ENCODE measurements at places on chromosomes 4 and X. TPM values are rescaled to one million over a fixed set of nuclear protein-coding genes. Genes with fewer than 3 reads are reported as not detected.

Gene SLIT2
- 6.7 TPM for total RNA-seq

Gene POU3F4
- not detected for total RNA-seq

Gene TAF7L
- total RNA-seq = not detected

- DNase-seq = no peak
Measured at GRCh38 chr4:15077969-15078368, 75.7 kb downstream of the CPEB2 start.

DNA sequence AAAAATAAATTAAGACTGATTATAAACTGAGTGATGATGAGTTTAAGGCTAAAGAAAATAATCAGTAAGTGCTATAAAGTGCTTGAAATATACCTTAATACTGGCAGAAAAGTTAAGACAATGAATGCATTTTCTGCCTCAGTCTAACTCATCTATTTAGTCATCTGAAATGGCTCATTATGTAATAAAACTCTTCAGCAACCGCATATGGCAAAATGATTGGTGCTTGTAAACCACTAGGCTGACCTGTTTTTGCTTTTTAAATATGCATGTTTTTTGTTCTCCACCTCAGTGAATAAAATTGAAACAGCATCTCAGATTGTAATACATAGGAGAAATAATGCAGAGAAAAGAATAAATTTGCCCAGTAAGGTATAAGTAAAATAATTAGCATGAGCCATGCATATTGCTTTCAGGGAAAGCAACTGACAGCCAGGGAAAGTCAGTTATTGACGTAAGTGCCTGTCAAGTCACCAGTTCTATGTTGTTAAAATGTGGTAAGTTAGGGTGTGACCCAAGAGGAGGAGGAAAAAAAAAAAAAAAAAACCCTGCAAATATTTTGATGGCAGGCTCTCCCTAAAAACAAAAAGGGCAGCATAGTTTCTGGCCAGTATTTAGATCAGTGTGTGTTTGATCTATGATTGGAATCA, 167.5 kb downstream of the PALLD start:
- no peak for DNase-seq

- no peak for DNase-seq
Measured at GRCh38 chrX:68634649-68635227, 12.7 kb upstream of the STARD8 start.

GRCh38 chrX:72584163-72584562, 11.5 kb upstream of the HDAC8 start:
- DNase-seq = no peak

- peak; percentile 75 for DNase-seq
Measured at GRCh38 chrX:15301924-15302323, 13.5 kb downstream of the ASB11 start.

- no peak for DNase-seq
Measured at GRCh38 chr4:152605641-152606335, 69.9 kb upstream of the FBXW7 start.

DNA sequence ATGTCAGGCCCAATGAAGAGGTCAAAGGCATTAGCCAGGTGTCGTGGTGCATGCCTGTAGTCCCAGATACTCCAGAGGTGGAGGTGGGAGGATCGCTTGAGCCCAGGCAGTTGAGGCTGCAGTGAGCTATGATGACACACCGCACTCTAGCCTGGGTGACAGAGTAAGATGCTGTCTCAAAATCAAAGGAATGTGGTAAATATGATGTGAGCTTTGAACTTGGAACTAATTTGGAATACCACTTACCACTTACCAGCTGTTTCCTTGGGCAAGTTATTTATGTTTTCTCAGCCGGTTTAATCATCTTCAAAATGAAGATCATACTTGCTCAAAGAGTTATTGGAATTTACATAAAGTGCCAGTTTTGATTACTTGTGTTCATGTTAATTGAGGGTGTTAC, 23.8 kb upstream of the SEPSECS start:
- no peak for DNase-seq

- no peak for DNase-seq
Measured at GRCh38 chr4:64539234-64539849, 130.1 kb upstream of the TECRL start.

DNA sequence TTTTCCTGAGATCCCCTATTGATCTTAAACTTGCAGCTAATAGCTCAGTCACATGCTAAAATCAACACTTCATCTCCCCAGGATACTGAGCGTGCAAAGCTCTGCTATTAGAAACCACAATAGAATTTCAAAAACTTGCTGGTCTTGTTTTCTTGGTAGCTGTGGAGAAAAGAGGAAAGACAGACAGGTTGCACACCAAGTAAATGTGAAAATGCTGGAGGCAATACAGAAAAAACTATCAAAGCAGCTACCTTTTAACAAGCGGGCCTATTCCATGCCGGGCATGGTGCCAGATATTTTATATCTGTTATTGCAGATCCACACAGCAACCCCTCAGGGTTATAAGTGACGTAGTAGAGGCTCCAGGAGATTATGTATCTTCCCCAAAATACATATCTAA, 171.9 kb downstream of the DCTD start:
- DNase-seq = no peak

DNA sequence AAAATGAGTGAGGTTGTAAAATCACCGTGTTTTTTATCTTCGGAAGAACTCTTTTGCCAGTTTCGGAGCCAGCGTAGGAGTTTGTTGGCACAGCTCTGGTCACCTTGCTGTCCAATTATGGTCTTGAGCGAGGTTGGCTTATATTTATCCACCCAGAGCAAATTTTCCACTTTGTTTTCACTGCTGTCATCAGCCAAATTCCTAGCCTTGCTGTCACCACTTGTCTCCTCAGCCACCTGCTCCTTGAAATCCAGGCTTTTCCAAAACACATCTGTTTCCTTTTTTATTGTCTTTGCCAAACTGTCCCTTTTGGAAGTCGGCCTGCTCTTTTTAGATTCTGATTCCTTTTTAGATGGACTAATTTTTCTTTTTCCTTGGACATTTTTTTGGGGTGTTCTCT, 57.6 kb downstream of the RFC1 start:
- no peak for DNase-seq

DNA sequence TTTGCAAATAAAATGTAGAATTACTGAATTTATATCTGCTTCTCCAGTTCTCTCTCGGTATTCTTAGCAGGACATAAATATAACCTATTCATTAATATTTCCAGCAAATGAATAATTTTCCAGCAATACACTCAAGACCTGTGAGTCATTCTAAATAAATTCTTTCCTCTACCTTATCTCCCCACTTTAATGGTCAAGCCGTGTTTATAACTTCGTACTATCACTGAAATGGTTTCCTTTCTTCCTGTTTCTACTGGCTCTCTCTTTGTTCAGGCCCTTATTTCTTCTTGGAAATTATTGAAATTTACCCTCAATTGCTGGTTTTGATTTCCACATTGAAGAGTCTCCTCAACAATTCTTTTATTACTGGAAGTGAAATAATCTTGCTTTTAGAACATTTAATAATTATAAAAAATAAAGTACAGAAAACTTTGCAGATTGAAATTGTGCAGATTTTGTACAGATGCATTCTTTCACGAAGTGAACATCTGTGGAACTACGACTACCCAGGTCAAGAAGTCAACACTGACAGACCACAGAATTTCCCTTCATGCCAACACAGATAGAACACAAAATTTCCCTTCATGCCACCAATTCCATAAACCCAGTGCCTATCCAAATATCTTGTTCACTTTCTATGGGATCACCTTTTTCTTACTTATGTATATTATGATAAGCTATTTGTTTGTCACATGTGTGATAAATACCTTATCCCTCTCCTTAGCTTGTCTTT, 205.7 kb downstream of the FAT4 start:
- no peak for DNase-seq

GRCh38 chr4:187910741-187911140, 84.8 kb upstream of the ZFP42 start:
- no peak for DNase-seq

- no peak for DNase-seq
Measured at GRCh38 chr4:55439023-55439422, 43.3 kb downstream of the TMEM165 start.

DNA sequence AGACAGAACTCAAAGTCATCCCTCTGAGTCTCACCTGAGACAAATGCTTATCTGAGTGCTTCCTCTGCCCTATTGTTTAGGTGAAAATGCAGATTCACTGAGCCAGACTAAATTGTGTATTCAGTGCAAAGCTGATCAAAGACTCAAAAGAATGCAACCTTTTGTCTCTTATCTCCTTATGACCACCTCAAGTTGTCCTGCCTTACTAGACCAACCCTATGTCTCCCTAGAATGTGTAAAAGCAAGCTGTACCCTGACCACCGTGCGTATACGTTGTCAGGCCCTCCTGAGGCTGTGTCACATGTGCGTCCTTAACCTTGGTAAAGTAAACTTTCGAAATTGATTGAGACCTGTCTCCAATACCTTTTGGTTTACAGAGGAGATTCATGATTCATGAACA, 63.6 kb upstream of the SH3RF1 start:
- no peak for DNase-seq

DNA sequence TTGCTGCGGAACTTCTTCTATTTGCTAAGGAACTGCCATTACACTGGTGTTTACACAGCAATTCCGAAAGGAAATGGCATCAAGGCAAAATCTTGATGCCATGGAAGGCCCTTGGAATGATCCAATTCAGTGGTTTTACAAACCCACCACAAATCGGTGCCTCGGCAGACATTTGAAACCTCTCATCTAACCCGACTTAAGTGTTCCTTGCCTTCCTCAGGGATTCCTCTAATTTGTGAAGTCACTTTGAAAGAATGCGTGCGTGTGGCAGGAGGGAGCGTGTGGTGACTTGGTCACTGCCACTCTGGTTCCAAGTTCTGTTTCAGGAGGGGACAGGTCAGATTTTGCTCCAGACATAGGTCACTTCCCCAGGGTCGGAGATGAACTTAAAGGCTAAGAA, 4.8 kb downstream of the NOP14 start:
- DNase-seq = no peak

DNA sequence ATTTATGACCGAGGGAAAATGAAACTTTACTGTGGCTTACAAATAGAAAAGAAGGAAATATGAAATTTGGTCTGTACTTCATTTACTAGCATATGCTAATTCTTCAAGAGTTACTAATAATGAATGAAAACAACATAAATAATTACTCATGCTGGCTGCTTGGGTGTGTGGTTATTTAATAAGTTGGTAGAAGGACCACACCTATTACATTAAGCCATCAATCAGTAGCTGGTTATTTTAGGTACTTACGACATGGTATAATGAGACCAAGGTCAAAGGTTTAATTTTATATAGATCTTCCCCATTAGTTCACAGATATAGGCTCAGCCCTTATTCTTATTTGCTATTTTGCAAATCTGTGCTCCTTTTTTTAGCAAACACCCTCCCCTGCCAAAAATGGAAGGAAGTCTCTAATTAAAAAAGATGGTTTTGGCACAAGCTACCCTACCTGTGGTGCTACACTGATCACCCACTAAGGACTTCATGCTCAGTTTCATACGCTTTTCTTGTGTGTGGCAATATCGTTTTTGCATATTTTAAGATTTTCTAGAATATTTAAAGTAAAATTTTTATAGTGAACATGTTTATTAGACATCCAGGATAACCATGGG, 14.1 kb downstream of the TMPRSS11D start:
- no peak for DNase-seq

GRCh38 chr4:113065629-113066028, 16.2 kb downstream of the ANK2 start:
- DNase-seq = no peak
